ENCODE measurements at places on chromosomes 1 and 21.

- no peak for DNase-seq
Measured at GRCh38 chr1:7783178-7783711, 846 bp upstream of the PER3 start.

- no peak for DNase-seq
Measured at GRCh38 chr1:72111662-72112061, 170.7 kb downstream of the NEGR1 start.

DNA sequence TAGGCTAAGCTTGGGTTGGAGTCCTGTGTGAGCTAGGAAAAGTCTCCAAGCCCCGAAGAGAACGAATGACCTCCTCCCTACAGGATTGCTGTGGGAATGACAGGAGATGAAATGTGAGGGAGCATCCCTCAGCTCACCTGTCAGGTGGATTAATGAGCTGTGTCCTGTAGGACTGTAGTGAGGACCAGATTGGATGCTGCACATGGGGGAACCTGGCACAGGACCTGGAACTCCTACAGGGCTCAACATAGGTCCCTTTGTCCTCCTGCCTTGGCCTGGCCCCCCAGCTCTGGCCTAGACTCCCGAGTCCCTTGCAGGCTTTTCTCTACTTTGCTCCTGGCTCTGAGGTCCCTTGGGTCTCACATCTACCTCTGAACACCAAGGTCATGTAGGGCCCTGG lies 155.7 kb downstream of the PTPRU start:
- DNase-seq = no peak

DNA sequence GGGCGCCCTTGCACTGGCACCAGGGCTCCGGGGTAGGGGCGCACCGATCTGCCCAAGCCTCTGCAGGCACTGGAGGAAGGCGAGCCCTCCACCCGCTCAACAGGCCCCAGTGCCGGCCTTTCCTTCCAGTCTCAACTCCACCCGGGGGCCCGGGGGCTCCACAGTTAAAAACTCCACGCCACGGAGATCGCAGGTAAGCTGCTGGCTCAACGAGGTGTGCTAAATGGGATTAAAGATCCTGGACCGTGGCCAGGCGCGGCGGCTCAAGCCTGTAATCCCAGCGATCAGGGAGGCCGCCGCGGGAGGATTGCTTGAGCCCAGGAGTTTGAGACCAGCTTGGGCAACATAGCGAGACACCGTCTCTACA lies 536 bp downstream of the HSF2BP start:
- DNase-seq = no peak

GRCh38 chr1:78683079-78683478 lies 33.4 kb downstream of the IFI44 start:
- no peak for DNase-seq

DNA sequence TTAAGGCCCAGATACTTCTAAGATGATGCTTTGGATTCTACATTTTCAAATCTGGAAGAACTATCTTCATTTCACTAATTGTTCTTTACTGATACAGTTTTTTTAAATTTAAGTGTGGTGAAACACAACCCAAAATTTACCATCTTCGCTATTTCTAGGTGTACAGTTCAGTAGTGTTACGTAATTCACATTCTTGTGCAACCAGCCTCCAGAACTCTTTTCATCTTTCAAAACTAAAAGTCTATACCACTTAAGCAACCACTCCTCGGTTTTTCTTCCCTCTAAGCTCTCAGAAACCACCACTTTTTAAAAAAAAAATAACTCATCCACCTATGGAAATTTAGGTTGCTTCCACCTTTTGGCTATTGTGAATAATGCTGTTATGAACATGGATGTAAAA lies 220.7 kb downstream of the PDE4B start:
- no peak for DNase-seq

- no peak for DNase-seq
Measured at GRCh38 chr1:56218023-56218422, 361.3 kb downstream of the PLPP3 start.

GRCh38 chr1:242427519-242427918 lies 97.0 kb downstream of the PLD5 start:
- DNase-seq = no peak

DNA sequence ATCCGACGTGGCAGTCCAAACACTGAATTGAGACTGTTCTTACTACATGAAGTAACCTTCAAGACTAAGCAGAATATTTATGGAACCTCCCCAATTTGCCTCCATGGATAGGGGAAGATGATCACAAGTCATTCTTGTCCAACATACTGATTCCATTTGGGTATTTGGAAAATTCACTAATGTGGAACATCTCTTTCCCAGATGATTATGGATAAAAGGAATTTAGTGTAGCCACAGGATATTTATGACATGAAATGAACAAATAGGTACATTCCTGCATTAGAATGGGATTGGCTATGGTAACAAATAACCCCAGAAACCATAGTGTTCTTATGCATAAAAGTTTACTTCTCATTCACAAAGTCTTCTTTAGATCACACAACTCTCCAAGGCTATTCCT lies 40.2 kb upstream of the SGIP1 start:
- DNase-seq = no peak

- DNase-seq = no peak
Measured at GRCh38 chr1:38444311-38444710, 397.7 kb upstream of the POU3F1 start.

GRCh38 chr1:184023171-184023570 lies 14.4 kb downstream of the COLGALT2 start:
- DNase-seq = no peak

GRCh38 chr1:165454091-165454610 lies 9.2 kb upstream of the RXRG start:
- DNase-seq = no peak

DNA sequence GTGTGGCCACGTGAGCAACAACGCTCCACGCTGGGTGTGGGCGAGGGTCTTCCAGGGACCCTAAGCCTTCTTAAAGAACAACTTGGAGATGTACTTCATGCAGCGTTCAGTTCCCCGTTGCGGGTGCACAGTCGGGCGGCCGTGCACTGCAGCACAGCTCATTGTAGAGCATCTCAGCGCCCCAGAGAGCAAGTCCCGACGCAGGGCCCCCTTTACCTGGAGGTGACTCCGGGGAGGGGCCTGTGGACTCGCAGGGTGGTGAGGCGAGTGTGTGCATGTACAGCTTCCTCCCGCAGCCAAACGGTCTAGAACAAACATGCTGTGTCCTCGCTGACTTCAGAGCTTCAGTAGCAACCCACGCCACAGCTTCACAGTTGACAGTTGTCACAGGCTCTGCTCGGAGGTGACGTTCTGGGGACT lies 19.5 kb downstream of the RRP1 start:
- DNase-seq = no peak

DNA sequence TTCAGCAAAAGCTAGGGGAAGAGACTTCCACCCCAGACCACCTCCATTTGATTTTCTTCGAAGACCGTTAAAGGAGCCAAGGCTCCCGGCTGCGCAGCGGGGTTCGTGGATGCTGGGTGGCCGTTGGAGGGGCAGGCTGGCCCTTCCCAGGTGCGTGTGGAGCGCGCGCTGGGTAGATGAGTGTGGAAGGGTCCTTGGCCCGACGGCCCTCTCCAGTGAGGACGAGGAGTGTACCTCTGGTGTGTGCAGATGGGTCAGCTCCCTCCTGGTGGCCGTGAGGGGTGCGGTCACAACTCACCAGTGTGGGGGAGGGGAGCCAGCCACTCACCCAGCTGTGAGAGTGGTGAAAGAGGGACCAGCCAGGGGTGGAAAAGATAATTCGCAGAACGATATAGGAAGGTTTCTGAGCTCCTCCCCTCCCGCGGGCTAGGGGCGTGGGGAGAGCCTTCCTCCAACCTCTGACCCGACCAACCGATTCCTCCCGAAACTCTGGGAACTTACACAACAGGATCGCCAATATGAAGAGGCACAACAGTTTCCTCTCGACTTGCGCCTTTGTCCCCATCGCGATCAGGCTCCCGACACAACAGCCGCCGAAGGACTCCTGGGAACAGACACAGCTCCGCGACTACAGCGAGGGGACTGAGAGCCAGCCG lies at the start of gene F11R:
F11R (minus strand) TSS at position 644 of the 656 bp plus-strand sequence; CDS start at position 565, 79 bp downstream.
- no peak for DNase-seq

- no peak for DNase-seq
Measured at GRCh38 chr1:233654658-233655280, 40.9 kb downstream of the KCNK1 start.

- DNase-seq = no peak
Measured at GRCh38 chr1:213931836-213932235, 55.9 kb upstream of the PROX1 start.

- no peak for DNase-seq
Measured at GRCh38 chr1:27379564-27380122, 3.5 kb downstream of the CD164L2 start.

GRCh38 chr21:38990424-38990794 lies 184.7 kb downstream of the ETS2 start:
- no peak for DNase-seq

- no peak for DNase-seq
Measured at GRCh38 chr1:150210706-150211105, 25.2 kb downstream of the ANP32E start.

GRCh38 chr1:115762779-115763178 lies 5.7 kb downstream of the CASQ2 start:
- no peak for DNase-seq

- DNase-seq = no peak
Measured at GRCh38 chr1:203631946-203632345, 5.3 kb downstream of the ATP2B4 start.

GRCh38 chr1:230851291-230851691 lies 17.0 kb downstream of the C1orf198 start:
- no peak for DNase-seq

DNA sequence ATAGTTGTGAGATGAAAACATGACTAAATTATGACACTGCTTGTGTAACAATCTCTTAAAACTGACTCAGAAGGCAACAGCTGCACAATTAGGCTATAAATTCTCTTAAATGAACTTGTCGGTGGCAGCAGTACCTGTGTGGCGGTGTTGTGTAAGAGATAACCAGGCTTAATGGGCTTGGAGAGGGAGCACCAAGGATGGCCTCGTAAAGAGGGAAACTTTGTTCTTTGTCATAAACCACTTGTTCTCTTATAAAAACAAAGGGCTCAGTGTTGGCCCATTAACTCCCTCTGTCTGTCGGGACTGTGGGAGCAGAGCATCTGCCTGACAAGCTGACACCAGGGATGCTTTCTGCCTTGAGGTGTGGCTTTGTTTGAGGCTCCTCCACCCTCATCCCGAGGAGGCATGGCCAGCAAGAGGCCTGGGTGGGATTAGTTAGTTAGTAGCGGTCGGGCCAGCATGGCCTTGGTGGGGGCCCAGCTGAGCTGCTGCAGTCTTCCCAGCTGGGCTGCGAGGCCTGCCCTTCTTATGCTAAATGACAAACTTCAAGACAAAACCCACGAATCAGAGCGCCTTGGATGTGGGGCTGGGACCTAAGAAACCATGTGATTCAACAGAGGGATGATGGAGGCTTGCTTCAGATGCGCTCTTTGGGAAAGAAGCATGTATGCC lies 171.4 kb downstream of the CAMTA1 start:
- no peak for DNase-seq

- no peak for DNase-seq
Measured at GRCh38 chr21:36254106-36254941, 65.7 kb upstream of the MORC3 start.

GRCh38 chr1:188817814-188818213 lies 1659.8 kb downstream of the BRINP3 start:
- DNase-seq = no peak

DNA sequence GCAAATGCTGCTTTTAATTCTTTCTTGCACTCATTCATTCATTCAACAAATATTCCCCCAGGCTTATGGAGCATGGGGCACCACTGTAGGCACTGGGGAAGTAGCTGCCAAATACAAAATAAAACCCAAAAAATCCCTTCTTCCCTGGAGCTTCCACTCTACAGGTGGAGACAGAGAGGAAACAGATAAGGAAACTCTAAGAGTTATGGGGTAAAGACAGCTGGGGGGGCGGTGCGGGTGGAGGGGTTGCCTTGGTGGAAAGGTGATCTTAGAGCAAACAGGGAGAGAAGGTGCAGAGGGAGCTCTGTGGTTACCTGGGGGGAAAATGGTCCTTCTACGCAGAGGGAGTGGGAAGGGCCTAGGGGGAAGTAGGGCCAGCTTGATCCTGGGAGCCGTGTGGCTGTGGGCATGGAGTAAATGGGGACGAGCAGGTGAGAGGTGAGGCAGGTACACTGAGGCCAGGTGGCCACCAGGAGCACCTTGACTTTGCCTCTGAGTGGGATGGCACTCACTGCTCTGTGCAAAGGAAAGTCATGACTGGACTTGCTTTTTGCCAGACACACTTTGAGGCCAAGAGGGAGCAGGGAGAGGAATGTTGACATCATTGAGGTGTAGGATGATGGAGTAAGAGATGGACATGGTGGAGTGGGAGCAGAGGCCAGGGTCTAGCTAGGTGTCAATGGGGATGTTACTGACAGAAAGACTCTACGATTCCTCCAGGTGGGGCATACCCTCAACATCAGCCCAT lies 152.0 kb downstream of the ETS2 start:
- no peak for DNase-seq

DNA sequence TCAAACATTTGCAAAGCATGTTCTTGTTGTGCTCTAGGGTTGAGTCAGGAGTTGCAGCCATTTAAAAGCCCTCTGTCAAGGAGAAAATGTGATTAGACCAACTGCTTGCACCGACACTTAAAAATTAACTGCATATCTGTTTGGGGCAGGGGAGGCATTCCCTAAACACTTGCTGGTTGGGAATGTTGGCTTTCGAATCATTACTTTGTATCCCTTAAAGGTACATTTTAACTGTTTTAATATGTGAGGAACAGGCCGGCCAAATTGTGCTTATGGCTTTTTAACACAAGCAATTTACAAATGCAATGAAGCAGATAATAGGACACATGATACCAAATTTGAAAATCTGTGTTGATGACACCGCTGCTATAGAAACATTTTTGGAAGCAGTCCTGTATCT lies 159.1 kb downstream of the LHX8 start:
- DNase-seq = no peak

- DNase-seq = no peak
Measured at GRCh38 chr1:21668232-21668950, 766 bp downstream of the RAP1GAP start.

DNA sequence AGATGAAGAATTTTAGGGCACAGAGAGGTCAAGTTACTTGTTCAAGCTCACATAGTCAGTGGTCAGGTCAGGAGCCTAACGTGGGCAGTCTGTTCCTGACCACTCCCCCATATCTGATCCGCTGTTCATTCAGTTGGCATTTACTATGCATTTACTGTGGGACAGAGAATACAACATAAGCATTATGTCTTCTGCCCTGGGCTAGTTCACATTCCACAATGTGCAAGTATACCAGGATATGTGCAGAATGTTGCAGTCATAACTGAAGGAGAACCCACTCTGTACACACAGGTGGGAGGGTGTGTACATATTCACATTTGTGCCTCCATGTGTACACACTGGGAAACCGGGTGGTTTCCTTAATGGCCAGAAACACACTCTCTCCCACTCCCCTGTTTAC lies 309.6 kb downstream of the PRDM2 start:
- DNase-seq = no peak

GRCh38 chr1:109891930-109892329 lies 18.7 kb upstream of the CSF1 start:
- no peak for DNase-seq
